ENCODE measurements at places on chromosomes 16 and 17.

DNA sequence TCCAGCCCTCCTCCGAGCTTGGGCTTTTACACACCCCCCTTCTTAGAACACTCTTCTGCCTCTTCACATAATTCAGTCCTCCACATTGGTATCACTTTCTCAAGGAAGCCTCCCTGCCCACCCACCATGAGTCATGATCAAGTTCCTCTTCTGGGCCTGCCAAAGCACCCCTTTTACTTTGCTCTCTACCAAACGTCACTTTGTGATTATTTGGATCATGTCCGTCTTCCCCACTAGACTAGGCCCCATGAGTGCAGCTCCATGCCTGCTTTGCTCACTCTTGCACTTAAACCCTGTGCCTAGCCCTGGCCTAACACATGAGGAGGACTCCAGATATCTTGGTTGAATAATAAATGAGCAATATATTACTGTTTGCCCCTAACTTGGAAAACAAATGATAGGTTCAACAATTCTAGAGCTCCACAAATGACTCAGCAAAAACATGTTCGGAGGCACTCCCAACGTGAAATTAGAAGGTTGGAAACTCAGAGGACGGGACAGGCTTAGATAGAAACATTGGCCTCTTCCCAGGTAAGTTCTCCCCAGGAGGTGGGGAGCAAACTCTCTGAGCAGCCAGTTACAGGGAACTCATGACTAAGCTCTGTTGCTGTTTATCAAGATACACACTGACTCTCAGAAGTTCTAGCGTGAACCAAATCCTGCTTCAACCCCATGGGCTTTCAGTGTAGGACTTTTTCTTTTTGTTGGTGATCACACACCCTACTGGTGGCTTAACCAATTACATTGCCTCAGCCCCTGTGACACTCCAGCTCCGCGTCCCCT, 28.3 kb downstream of the G6PC1 start:
- no peak for DNase-seq

- DNase-seq, result no peak
Measured at GRCh38 chr17:60224064-60224463, 74.3 kb downstream of the CA4 start.

- DNase-seq, result no peak
Measured at GRCh38 chr16:70349783-70350182, 3.1 kb downstream of the DDX19A start.

DNA sequence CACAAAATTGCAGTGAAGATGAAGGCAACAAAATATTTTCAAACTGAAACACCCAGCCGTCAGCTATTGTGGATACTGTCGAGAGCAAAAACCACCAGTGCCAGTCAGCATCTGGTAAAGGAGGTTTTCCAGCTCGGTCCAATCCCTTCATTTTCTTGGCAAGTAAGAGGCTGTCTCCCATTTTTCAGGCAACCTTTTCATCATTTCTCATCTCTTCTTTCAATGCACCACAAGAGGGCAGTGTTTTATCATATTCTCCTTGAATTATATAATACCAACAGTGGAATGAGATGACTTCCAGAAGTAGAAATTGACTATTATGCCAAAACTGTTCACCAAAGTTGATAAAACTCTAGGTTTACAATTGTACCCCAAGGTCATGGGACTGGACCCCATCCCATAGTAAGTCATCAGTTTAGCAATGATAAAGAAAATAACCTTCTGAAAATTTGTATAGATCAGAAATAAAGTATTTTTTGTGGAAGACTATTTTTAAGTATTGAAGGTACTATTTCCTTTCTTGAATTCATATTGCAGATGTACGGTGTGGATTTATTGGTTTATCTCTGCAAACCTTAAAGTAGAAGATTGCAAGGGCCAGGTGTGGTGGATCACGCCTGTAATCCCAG, 16.8 kb downstream of the NQO1 start:
- no peak for DNase-seq

Data from stimulated activated CD4-positive, alpha-beta T cell treated with anti-CD3 and anti-CD28 coated beads, Interleukin-1b, Interleukin-23, amount 100 ng/mL, for 4 hours (primary cell).